ENCODE measurements at places on chromosomes 16 and 17.

- DNase-seq = no peak
Measured at GRCh38 chr17:680529-680928, 34.1 kb downstream of the VPS53 start.

DNA sequence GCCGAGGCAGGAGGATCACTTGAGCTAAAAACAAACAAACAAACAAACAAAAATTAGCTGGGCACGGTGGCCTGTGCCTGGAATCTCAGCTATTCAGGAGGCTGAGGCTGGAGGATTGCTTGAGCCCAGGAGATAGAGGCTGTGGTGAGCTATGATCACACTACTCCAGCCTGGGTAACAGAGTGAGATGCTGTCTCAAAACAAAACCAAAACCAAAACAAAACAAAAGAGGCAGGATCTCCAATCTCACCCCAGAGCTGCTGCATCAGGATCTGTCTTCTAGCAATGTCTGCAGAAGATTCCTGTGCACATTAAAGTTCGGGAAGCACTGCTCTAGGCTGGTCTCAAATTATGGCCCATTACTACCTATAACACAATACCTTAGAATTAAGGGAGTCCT is 43.1 kb downstream of the MAP2K6 start:
- DNase-seq = no peak

GRCh38 chr16:84379709-84380362 is 11.5 kb downstream of the ATP2C2 start:
- DNase-seq = no peak

- no peak for DNase-seq
Measured at GRCh38 chr16:705431-706188, at the start of gene FBXL16. Gene FBXL16 (minus strand): TSS chr16:705801. CDS start chr16:697405, 8,396 bp downstream.

- no peak for DNase-seq
Measured at GRCh38 chr17:82257473-82257872, 16.0 kb downstream of the CSNK1D start.

- DNase-seq = no peak
Measured at GRCh38 chr16:28283173-28283572, 9.2 kb upstream of the SBK1 start.

Data from GM12891 (cell line).